Stimulated activated CD4-positive, alpha-beta T cell treated with anti-CD3 and anti-CD28 coated beads, Interleukin-1b, Interleukin-23, amount 100 ng/mL, for 48 hours (primary cell): ENCODE measurements at places on chromosomes 3 and 15.

DNA sequence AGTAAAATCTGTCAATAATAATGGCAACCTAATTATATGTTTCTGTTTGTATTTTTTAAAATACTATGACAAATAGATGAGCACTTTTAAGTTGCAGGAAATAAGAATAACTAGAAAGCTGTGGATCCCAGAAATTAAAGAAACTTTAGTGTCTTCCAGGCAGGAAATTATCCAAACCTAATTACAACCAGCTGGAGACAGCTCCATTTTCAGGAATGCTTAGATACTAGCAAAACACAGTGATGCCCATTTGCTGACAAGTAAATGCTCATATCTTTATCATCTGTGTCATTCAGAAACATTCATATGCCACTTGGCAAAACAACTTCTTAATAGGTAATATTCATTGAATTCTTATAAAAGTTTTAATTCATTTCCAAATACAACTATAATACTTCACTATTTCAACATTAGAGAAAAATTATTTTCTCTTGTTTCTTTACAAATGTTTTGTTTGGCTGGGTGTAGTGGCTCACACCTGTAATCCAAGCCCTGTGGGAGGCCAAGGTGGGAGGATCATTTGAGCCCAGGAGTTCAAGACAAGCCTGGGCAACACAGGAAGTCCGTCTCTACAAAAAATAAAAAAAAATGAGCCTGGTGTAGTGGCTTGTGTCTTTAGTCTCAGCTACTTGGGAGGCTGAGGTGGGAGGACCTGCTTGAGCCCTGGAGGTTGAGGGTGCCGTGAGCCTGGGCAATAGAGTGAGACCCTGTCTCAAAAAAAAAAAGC is 169.1 kb upstream of the TSPAN3 start:
- DNase-seq = no peak

DNA sequence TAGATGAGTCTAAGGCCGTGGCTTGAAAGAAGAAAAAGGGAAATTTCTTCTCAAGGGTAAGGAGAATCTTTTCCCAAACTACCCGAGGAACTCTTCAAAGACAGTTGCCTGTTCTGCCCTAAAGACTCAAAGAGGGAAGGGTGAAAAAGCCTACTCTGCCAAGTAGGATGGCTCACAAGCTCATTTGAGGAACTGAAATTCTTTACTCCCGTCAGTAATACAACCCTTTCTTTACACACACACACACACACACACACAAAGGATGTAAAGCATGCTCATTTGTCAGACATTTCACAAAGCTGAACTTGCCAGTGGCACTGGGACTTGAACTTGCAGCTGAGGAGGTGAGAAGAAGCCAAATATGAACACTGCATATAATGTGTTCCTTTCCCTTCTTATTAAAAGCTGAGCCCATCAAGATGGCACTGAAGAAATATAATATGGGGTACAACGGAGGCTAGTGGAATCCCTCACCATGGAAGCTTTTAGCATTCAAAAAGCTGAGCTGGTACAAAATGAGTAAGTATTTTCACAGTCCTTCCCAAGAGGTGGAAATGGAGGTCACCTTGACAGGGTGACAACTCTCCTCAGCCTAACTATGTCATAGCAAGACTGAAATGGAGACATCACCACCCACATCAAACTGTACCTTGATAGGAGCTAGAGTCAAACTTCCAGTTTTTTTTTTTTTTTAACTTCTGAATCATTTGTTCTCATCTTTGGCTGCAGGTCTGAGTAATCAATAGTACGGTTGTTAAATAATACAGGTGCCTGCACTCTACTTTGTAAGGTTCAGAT is 57.6 kb downstream of the TAFA4 start:
- no peak for DNase-seq

DNA sequence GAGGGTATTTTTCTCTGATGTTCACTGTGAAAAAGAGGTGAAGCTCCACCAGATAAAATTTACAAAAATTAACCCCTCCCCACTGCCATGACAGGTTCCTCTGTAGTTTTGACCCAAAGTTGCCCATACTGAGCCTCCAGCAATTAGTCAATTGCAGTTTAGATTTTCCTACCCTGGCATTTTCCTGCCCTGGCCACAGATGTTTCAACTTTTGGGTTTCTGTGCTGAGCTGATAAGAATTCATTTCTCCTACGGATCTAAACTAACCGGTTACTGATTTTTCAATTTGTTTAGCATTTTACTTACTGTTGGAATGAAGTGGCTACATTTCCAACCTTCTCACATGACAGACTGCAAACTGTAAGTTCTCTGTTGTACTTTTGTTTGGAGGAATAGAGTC is 1346.1 kb upstream of the EPHA6 start:
- no peak for DNase-seq

DNA sequence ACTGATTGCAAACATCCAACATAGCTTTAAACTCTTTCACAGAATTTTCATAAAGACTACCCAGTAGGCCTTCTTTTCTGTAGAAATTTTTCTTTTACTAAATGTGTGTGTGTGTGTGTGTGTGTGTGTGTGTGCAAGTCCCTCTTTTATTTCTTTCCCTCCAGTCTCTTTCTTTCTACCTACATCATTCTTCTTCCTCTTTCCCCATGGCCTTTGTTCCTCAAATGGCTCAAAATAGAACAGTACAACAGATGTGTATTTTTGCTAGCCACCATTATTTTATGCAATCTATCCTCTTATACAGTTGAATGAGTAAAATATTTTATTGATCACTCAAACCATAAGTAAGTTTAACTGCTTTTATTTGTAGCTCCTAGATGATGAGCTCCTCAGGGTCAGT is 76.4 kb downstream of the USF3 start:
- DNase-seq = no peak

DNA sequence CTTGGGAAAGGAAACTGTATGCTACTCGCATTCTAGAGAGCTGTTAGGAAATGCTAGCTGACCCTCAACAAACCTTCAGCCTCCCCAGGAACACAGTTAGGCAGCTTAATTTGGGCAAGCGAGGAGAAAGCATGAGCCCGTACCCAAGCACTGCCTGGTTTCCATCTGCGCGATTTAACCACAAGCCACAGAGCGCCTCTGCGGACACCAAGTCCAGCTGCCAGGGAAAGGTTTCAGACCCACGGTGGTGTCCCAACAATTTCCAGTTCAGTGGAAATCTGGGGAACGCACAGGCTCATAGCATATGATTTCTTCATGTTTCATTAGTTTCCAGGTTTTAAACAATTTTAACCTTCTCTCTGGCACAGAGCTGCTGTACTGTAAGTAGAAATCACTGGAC is 617.6 kb downstream of the FHIT start:
- no peak for DNase-seq

GRCh38 chr3:101311676-101312075 is 8.7 kb downstream of the IMPG2 start:
- DNase-seq = no peak

GRCh38 chr3:42685891-42686820 is 819 bp downstream of the KLHL40 start:
- DNase-seq = no peak

DNA sequence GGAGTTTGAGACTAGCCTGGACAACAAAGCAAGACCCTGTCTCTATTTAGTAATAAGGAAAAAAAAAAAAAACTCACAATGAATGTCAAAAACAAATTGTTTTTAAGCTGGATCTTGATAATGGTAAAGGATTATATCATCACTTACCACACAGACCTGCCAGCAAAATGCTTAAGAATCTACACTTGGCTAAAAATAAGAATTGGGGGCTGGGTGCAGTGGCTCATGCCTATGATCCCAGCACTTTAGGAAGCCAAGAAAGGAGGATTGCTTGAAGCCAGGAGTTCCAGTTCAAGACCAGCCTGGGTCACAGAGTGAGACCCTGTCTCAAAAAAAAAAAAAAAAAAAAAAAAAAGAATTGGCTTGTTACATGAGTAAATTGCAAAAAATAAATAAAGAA is 31.0 kb downstream of the ACAP2 start:
- no peak for DNase-seq

DNA sequence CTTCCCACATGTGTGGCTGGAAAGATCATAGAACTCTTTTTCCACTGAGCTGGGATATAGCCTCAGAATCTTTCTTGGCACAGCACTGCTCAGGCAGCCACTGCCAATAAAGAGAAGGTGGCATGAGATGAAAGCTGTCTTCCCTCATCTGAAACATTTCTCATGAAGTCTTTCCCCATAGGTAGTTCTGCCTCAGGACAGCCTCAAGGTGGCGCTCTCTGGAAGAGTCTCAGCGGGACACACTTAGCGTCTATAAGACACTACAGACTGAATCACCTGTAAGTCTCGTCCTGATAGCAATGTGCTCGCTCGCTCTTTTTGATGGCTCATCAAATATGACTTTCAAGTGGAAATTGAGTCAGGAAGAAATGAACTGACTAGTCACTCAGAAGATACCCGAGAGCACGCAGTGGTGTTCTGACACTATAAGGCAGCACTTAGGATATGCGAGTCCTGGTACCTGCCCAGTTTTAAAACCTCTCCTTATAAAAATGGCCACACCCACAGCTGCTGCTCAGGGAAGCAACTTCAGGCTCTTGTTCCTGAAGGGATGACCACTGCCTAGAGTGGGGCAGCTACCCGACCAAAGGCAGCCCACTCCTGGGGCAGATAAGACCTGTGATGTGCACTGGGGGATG is 269.5 kb downstream of the SUCLG2 start:
- peak; percentile 63 for DNase-seq

DNA sequence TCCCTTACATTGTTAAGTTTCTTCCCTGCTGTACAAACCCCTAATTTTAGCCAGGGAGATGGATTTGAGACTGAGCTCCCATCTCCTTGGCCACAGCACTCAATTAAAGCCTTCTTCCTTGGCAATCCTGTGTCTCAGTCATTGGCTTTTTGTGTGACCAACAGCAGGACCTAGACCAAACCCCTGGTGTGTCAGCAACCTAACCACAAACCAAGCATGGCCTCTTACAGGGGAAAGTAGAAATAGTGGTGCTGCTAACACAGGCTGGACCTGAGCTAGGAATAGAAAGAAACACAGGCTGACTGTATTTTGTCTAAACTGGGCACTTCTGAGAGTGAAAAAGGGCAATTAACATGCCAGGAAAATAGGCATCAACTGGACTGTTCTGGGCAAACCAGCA is 37.9 kb downstream of the PPCDC start:
- no peak for DNase-seq

- DNase-seq = no peak
Measured at GRCh38 chr3:104575634-104576033, 791.1 kb upstream of the ALCAM start.

- no peak for DNase-seq
Measured at GRCh38 chr15:83380059-83380458, 67.1 kb upstream of the SH3GL3 start.

DNA sequence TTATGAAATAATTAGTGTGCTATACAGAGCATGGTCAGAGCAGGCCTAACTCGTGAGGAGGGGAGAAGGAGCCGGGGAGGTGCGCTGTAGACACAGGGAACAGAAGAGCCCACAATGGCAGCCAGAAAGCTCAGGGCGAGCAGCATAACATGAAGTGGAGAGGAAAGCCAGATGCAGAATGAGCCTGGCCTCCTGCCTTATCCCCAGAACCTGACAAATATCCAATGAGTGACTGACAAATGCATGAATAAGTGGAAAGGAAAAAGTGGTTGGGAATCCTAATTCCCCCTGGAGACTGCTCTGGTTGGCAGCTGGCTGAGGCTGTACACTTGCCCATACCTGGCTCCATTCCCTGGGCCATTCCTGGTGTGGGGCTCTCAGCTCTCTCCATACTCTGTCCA is 9.2 kb upstream of the MST1R start:
- DNase-seq = no peak

DNA sequence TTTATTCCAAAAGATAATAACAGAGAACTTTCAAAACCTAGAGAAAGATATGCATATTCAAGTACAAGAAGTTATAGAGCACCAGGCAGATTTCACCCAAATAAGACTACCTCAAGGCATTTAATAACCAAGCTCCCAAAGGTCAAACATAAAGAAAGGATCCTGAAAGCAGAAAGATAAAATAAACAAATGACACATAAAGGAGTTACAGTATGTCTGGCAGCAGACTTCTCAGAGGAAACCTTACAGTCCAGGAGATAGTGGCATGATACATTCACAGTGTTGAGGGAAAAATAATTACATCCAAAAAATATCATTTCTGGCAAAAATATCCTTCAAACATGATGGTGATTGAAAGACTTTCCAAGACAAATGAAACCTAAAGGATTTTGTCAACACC is 185.8 kb upstream of the POU1F1 start:
- no peak for DNase-seq

- DNase-seq = no peak
Measured at GRCh38 chr3:117059956-117060270, 350.3 kb downstream of the TUSC7 start.

DNA sequence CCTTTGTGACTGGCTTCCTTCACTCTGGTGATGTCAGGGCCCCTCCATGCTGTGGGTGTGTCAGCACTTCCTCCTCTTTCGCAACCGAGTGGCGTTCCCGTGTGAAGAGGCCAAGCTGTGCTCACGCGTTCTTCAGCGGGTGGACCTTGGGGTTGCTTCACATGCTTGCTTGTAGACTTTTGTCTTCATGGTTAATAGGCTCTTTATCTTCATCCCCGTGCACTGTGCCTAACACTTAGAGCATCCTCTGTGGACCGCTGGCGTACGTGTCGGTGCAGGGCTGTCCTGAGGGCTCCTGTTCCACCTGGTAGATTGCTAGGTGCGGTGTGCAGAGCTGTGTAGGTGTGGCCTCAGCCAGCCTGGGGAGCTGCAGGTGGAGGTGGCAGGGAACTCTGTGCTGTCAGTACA is 182.3 kb downstream of the OR4M2 start:
- peak; percentile 57 for DNase-seq

DNA sequence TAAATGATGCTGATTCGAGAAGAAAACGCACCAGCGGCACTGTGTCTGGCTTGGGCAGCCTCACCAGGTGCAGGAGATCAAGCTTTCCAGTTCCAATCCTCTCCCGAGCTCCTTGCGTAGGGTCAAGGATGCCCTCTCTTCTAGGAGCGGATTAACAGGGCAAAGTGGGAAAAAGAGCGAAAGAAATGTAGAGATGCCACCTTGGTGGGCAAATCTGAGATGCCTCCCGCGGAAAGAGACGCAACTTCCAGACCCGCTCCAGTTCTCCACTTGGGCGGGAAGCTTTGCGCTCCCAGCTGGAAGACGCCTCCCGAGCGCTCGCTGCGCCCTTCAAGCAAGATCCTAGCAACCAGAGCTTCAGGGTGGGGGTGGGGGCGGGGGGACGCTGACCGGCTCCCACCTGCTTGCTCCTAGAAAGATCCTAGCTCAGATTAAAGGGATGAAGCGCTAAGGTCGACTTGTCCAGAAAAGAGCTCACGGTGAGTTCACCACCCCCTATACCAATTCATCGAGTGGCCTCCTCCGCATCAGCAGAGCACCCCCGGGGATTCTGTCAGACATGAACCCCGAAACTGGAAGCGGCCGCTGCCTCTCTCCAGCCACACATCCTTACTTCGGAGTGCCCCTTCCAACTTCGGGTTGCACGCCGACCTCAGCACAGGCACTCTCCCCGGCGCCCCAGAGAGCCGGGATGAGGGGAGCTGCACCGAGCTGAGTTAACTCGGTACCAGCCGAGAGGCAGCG is 769 bp downstream of the TAFA4 start:
- no peak for DNase-seq

DNA sequence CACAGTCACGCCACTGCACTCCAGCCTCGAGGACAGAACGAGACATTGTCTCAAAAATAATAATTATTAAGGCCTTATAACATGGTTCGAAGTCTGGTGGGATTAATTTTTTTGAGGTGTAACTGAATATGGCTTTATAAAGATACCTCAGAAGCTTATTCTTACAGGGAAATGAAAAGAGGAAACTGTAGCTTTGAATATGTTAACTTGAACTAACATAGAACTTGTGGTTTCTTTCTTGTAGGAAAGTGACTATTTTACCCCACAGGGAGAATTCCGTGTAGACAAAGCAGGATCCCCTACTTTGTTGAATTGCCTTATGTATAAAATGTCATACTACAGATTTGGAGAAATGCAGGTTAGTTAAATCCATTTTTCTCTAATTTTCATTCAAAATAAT is 96.3 kb downstream of the STT3B start:
- no peak for DNase-seq
